Hepatic stellate cell (primary cell): ENCODE measurements at places on chromosomes 6 and 20.

- DNase-seq, result no peak
Observed at GRCh38 chr6:39367700-39368099, 45.2 kb upstream of the KCNK16 start.

GRCh38 chr6:41759905-41760579 lies 12.8 kb upstream of the PGC start:
- no peak for DNase-seq

GRCh38 chr20:50226093-50226974 lies 35.7 kb downstream of the CEBPB start:
- peak; percentile 54 for DNase-seq

GRCh38 chr20:36235892-36236785 lies at the start of gene AAR2:
Gene AAR2, plus strand, starts transcription at chr20:36236478. Its CDS starts 3,391 bp downstream, at chr20:36239869.
- peak; percentile 79 for DNase-seq

GRCh38 chr6:4943716-4944115 lies 60.1 kb downstream of the RPP40 start:
- no peak for DNase-seq

- no peak for DNase-seq
Observed at GRCh38 chr6:134979142-134979541, 29.2 kb upstream of the ALDH8A1 start.

- DNase-seq, result no peak
Observed at GRCh38 chr6:125714441-125715090, 34.9 kb upstream of the HEY2 start.

GRCh38 chr6:81262656-81263055 lies 489.8 kb downstream of the TENT5A start:
- no peak for DNase-seq

- DNase-seq, result no peak
Observed at GRCh38 chr6:85408039-85408438, 41.8 kb upstream of the NT5E start.

DNA sequence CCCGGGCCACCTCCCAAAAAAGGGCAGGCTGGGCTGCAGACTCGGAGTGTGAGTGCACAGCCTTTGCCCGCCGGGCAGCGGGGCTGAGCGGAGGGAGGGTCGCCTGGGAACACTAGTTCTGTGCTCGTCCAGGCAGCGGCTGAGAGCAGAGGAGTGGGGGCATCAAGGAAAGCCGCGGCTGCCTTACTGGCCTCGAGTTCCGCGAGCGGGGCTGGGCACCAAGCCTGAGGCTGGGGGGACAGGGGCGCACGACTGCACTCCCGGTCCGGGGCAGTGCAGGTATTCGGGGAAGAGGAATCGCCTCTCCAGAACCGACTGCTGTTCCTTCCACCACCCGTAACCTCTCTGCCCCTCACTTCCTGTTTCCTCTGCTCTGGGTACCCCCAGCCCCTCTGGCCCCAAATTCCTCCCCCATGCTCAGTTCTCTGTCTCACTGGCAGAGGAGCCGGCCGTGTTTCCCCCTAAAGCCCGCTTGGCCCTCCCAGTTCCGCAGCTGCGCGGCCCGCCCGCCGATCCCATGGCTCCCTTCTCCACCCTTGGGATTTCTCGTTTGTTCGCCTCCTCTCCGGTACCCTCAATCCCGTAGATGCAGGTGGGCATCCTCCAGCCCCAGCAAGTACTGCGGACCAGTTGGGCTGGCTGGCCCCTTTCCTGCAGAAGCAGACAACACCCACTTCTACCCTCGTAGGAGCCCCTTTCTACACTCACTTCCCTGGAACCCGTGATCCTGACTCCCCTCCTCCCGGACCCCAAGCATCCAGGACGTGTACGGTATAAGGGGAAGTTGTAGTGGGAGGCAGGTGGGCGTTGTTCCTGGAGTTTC lies 5.1 kb downstream of the RING1 start:
- peak; percentile 62 for DNase-seq

DNA sequence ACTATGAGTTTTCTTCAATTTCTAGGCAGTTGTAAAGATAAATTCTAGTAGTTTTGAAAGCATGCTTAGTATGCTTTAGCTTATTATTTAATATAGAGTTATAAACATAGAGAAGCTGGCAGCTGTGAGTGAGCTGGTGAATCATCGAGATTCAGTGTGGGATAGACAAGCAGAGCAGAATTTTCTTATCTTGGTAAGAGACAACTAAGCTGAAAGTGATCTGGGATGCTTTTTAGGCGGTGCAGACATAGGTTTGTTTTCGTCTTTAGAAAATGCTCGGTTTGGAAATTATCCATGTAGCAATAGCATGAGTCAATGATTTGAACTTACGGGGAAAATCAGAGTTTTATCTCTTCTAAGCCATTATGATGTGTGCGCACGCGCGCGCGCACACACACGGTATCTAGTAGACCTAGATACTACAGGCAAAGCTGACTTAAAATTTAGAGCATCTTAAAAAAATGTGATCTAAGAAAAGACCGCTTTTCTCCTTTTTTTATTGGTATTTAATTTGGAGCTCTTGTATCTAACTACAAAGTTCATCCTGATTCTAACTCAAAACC lies 128.3 kb upstream of the MAP3K7 start:
- DNase-seq, result no peak

- no peak for DNase-seq
Observed at GRCh38 chr6:19463925-19464324, 373.2 kb upstream of the ID4 start.

DNA sequence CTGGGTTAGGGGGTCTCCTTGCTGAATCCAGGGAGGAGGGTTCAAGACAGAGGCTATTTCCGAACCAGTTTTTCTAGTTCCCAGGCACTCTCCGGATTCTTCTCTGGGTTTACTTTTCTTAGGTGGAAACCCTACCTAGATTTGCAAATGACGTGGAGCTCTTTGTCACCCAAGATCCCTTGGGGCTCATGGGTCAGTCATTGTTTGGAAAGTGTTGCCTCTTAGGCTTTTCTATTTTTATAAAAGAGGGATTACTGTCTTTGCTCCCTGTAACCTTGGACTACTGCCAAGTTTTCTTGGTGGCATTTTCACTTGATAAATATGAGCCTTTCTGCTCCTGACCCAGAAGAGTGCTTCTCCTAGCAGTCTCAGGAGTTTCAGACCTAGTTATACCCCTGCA lies 33.6 kb downstream of the FAM209B start:
- no peak for DNase-seq

DNA sequence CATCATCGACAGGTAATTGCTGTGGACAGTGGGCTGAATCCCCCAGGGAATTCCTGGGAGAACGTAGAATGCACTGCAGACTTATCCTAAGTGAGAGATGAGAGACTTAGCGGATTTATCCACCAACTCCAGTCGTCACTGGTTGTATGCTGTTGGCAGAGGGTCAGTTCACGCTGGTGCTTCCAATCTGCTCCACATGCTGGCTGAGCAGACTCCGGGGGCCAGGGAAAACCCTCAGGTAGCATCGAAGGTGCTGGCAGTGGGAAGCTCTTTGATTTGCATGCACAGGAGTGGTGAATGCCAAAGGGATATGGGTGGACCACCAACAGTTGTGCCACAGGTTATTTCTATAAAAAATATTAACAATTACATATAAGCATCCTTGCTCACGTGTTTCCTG lies 20.2 kb downstream of the TTLL9 start:
- DNase-seq, result no peak

DNA sequence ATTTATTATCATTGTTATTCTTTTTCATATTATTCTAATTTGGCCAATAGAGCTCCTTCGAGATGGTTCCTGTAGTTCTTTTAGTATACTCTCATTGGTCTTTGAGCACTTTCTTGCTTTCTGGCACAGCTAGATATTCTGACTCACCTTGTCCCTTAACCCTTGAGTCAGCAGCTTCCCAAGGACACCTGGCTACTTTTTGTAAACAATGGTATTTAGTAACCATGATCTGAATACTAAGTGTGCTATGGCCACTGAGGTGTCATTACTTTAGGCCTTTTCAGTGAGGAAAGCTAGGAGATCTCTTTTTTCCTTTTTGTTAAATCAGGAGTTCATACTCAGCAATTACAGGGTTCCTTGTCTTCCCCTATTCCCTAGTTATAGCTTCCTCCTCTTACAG lies 126.5 kb upstream of the CITED2 start:
- DNase-seq, result no peak

DNA sequence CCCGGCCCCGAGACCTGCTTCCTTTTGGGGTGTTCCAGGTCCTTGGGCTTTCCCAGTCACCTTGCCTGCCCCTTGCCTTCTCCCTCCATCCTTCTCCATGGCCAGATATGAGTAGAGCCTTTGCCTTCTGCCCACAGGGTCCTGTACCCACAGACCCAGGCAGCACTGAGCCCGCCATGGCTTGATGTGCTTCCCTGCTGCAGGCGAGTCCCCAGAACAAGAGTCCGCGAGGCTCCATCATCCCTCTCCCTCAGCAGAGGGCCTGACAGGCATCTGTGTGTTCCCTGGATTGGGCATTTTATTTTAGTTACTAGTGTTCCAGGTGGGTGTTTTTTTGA lies 21.9 kb downstream of the PYGB start:
- DNase-seq, result no peak

GRCh38 chr6:25692472-25692871 lies 40.5 kb downstream of the SCGN start:
- no peak for DNase-seq

GRCh38 chr6:143941852-143942627 lies 66.0 kb downstream of the PLAGL1 start:
- peak; percentile 33 for DNase-seq

GRCh38 chr6:86502497-86502896 lies 434.8 kb upstream of the HTR1E start:
- DNase-seq, result no peak

- DNase-seq, result peak; percentile 29
Observed at GRCh38 chr20:13009682-13010406, 1.1 kb downstream of the SPTLC3 start.

GRCh38 chr6:7238900-7239589 lies 74.0 kb downstream of the SSR1 start:
- peak; percentile 61 for DNase-seq

DNA sequence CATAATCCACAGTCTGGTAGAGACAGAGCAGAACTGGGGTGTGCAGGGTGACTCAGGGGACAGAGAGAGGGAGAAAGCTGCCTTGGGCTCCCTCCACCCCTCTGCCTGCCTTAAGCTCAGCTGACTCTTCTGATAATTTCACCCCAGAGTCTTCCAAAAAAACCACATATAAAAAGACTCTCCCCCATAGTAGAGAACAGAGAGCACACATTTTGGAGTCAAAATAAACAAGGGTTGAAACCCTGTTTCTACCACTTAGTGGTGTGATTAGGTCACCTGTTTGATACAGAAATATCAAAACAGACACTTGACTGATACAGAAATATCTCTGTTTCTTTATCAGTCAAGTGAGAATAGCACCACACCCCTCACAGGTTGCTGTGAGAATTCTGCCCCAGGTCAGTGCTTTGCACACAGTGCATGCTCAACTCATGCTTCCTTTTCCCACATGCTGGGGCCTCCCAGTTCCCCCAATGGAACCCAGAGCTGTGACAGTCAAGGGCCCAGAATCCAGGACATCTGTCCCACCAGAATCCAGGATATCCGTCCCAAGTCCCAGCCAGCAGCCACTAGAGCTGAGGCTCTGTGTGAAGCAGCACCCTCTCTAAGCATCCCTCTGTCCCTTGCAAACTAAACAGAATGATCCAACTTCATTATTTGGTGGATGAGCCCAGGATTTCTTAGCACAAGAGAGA lies 1.2 kb downstream of the TREML2 start:
- DNase-seq, result no peak

- no peak for DNase-seq
Observed at GRCh38 chr20:56816349-56816748, 187.2 kb downstream of the TFAP2C start.

GRCh38 chr6:137224799-137225198 lies 5.6 kb upstream of the IFNGR1 start:
- DNase-seq, result no peak

DNA sequence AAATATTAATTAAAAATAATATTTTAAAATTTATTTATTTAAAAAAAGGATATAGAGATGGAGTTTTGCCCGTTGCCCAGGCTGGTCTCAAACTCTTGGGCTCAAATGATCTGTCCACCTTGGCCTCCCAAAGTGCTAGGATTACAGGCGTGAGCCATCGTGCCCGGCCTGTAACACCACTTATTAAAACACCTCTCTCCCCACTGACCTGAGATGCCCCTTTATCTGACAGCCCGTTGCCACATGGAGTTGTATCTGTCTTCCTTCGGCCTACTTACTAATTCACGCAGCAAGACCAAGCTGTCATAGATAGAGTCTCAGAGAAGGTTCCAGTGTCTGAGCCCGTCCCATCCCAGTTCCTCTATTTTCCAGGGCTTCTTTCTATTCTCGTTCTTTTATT lies 30.7 kb downstream of the KIF25 start:
- no peak for DNase-seq

DNA sequence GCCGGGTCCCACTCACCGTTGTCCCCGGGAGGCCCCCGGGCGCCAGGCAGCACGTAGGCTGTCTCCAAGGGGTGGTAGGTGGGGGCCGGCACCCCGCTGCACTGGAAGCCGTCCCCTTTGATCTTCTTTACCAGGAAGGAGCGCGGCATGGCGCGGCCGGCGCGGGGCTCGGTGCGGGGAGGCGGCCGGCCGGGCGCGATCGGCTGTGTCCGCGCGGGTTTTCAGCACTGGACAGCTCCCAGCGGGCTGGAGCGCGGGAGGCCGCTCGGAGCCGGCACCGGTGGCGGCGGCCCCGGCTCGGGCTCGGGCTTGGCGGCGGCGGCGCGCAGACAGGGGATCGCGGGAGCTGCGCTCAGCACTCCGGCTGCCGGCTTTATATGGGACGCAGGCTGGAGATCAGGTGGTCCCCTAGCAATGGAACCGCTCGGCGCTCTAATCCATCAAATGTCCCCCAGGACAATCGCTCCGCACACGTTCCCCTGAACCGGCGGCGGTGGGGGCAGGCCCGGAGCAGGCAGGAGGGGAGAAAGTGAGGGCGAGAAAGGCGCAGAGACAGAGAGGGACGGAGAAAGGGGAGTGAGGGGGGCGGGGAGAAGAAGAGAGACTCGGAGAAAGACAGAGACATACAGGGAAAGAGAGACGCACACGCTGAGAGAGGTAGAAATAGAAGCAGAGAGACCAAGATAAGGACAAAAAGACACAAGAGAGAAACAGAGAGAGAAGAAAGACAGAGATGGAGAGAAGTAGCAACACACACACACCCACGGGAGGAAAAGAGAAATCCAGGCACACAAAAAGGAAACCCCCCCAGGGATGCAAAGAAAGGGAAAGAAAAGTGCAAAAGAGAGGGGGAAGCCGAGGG lies at the start of gene SCRT2:
SCRT2 (minus strand) TSS at position 350 of the 862 bp plus-strand sequence; CDS start at position 149, 201 bp downstream.
- DNase-seq, result peak; percentile 83

- DNase-seq, result no peak
Observed at GRCh38 chr6:91142154-91142553, 555.3 kb upstream of the MAP3K7 start.

DNA sequence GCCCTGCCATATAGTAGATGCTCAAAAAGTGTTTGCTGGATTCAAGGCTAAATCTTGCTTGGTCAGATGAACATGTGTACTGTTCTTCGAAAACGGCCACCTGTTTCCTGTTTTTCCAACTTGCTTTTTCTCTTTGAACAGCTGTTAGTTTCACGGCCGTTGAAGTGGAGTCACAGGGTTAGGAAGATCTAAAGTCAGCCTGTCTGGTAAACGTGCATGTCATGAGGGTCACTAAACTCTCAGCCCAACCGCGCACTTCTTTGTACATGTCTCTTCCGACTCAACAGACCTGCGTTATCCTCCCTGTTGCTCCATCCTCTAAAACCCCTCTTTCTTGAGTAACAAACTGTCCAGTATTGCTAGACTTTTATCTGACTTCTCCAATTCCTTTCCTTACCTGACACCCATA lies 93.2 kb upstream of the MAN1A1 start:
- DNase-seq, result no peak

- no peak for DNase-seq
Observed at GRCh38 chr20:51759769-51760510, 8.2 kb downstream of the ATP9A start.

GRCh38 chr20:17503301-17504065 lies 27.7 kb downstream of the BFSP1 start:
- DNase-seq, result no peak
